ENCODE measurements at places on chromosomes 13 and 19. TPM values are rescaled to one million over a fixed set of nuclear protein-coding genes. Genes with fewer than 3 reads are reported as not detected.

Gene IGFL3
- not detected for total RNA-seq

Gene FFAR1
- not detected for total RNA-seq

Gene POGLUT2
- total RNA-seq, result 14.7 TPM

Gene MARK4
- total RNA-seq, result 20.4 TPM

Gene RAB20
- total RNA-seq, result 0.67 TPM

Gene FGF9
- not detected for total RNA-seq

Gene ZFP30
- total RNA-seq, result 11.4 TPM

Gene LILRA6
- not detected for total RNA-seq

Gene FCGBP
- not detected for total RNA-seq
